Stromal cell of bone marrow (primary cell): ENCODE measurements at places on chromosomes 3 and 15.

- DNase-seq, result no peak
Observed at GRCh38 chr3:150875548-150875947, 29.7 kb downstream of the MINDY4B start.

GRCh38 chr3:45632956-45633355, 38.4 kb downstream of the LIMD1 start:
- no peak for DNase-seq

- no peak for DNase-seq
Observed at GRCh38 chr15:90078965-90079364, 23.3 kb downstream of the IDH2 start.

- peak; percentile 90 for DNase-seq
Observed at GRCh38 chr3:58044691-58045483, 36.7 kb downstream of the FLNB start.

GRCh38 chr15:96306321-96306720, 24.2 kb upstream of the NR2F2 start:
- DNase-seq, result no peak

- DNase-seq, result no peak
Observed at GRCh38 chr15:98799461-98800390, 151.4 kb downstream of the IGF1R start.

DNA sequence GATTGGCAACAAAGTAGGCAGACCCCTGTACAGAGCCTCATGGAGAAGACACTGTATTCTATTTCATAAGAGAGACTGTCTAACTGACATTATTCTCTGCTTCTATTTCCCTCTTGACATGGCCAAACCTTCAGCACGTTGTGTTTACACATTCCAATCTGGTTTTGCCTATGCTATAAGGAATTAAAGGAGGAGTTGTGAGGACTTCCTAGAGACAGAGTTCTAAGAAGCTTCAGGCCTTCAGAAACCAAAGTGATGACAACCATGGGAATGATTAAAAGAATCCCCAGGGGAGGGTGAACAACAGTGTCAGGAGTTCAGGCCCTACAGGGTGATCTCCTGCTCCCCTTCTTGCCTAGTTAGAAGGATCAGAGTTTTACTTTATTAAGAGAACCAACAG, 44.9 kb upstream of the CAPN7 start:
- DNase-seq, result no peak

GRCh38 chr15:69784798-69785566, 312.7 kb downstream of the TLE3 start:
- DNase-seq, result no peak
